ENCODE measurements at places on chromosomes 7 and 10.

DNA sequence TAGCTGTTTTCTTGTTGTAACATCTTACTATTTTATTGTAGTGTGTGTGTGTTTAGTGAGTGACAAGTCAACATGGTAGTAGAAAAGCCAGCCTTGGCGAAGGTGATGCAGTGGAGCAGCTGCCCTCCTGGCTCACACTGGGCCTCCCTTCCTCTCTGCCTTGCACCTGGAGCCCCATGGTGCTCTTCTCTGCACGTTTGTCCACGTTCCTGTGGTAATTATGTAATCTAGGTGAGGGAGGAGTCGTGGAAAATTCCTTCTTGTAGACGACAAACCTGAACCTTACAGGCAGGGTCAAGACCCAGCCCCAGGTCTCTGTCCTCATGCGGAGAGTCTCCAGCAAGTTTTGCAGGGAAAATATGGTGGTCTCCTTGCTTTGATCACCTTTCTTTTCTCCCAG is 348.3 kb upstream of the MKI67 start:
- DNase-seq, result no peak

DNA sequence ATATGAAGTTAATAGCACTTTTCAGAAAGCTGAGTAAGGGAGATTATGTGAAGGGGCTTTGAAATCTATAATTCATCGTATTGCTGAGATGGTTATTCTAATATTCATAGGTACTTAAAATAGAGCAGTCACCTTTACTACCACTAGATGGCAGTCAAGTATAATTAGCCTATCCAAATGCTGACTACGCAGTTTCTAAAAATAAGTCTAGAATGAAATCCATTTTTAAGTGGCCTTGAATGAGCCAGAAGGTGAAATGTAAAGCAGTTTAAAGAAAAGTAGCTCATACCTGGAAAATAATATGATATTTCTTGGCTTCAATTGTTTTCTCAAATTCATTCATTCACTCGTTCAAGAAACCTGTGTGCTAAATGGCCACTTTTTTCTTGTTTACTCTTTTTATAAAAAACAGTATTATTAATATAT is 1277.1 kb downstream of the GATA3 start:
- peak; percentile 58 for DNase-seq

DNA sequence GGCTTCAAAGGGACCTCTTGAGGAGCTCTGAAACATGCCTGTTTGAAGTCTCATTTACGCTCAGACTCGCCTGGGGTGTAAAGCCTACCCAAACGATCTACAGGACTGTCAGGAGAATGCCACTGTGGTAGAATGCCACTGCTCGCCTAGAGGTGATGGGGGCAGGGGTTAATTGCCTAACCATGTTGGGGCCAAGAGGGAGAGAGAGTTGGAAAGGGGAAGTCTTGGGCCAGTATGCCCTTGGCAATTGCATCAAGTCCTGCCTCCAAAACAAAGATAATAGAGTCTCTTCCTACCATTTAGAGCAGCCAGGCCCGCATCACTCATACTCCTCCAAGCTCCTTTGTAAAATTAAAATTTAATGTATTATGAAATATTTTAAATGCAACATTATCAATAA is 25.2 kb downstream of the CDK1 start:
- no peak for DNase-seq

GRCh38 chr10:86333826-86334487 is 32.6 kb downstream of the GRID1 start:
- DNase-seq, result no peak

DNA sequence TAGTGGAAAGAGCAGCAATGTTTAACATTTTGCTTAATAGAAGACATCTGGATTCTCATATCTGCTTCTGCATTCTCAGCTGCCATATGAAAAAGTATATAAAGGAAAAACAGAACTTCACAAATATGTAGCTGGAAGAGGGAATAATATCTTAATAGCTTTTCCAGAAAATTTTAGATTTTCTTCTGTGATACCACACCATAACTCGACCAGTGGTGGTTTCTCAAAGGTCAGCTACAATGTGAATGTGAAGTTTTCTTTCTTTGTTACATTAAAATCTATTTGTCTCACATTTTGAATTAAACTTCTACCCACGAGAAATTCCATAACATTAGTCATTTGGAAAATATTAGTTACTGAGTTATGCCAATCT is 339.8 kb downstream of the PARD3 start:
- no peak for DNase-seq
